Mucosa of gallbladder (tissue), 1 donor: ENCODE measurements at places on chromosomes 16 and 17. TPM values are rescaled to one million over a fixed set of nuclear protein-coding genes. Genes with fewer than 3 reads are reported as not detected.

Gene MLYCD
- 11.6 TPM for total RNA-seq

DNA sequence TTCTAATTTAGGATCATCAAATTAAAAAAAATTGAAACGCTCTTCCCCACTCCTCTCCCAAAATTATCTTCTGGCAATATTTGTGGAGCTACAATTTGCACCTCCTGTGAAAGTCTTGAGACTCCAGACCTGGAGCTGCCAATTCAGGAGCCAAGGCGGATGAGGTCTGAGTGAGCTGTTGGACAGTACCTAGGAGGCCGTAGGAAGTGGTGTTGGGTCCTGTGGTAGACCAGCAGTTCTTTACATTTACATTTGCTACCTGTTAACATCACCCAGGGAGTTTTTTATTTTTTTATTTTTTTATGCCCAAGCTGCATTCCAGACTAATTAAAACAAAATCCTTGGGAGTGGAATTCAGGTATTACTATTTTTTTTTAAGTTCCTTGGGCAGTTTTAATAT is 271.0 kb downstream of the PHKB start:
- DNase-seq, result no peak

DNA sequence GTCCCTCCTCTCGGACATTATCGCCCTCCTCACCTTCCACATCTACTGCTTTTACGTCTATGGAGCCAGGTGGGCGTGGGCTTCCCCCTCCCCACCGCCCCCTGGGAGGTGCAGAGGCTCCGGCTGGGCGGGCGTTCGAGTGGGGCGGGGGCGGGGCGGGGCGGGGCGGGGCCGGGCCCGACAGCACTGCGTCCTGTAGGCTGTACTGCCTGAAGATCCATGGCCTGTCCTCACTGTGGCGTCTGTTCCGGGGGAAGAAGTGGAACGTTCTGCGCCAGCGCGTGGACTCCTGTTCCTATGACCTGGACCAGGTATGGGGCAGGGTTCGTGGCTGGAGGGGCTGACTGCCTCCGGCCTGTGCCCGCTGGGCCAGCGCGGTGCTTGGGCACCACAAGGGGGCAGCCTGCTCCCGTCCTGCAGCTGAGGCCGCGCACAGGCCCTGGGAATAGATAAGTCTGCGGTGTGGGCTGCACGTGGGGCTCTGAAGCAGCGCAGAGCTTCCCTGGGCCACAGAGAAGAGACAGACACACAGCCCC is 9.2 kb downstream of the PIGQ start:
- DNase-seq, result peak; percentile 64

- no peak for DNase-seq
These were observed 520.8 kb downstream of the WWOX start for GRCh38 chr16:78620291-78620690.
